ENCODE measurements at places on chromosomes 5 and 9. TPM values are rescaled to one million over a fixed set of nuclear protein-coding genes. Genes with fewer than 3 reads are reported as not detected.

Gene NFIB
- 147 TPM for total RNA-seq

Gene CCDC192
- total RNA-seq = not detected

Gene SLC45A2
- total RNA-seq = under 0.01 TPM

Gene TSSK1B
- not detected for total RNA-seq

Gene CNTFR
- not detected for total RNA-seq

Gene KIAA0825
- 1.4 TPM for total RNA-seq

Gene SLC6A3
- not detected for total RNA-seq

Gene PNPLA7
- total RNA-seq = 1.1 TPM

All from dermis microvascular lymphatic vessel endothelial cell (primary cell).